ENCODE measurements at places on chromosomes 2 and 18.

GRCh38 chr18:55351980-55352714 lies 235.8 kb downstream of the TCF4 start:
- no peak for DNase-seq

DNA sequence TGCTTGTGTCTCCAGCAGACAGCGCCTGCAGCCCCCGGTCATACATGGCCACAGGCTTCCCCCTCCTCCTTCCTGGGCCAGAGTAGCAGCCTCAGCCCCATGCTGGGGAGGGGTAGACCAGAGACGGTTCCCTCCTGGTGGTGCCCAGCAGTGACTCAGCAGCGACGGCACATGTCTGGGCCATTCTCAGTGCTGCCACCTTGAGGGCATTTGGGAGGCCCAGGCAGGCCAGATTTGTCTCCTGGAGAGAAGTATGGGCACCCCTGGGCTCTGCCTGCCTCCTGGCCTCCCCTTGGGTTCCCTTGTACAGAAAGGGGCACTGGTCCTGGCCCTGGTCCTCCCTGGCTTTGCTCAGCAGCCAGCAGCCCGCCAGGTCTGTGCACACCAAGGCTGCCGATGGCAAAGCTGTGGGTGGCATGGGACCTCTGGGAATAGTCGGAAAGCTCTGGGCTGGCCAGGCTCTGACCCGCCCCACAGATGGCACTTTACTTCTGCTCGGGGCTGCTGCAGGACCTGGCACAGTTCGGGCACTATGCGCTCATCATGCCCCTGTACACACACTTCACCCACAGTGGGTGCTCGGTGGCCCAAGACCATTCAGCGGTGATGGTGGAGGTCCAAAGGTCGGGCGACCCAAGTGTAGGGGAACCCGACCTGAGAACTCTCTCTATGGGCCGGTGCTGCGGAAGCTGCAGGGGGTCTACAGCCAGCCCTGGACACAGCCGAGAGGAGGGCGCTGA lies 11.4 kb upstream of the ALPI start:
- no peak for DNase-seq

DNA sequence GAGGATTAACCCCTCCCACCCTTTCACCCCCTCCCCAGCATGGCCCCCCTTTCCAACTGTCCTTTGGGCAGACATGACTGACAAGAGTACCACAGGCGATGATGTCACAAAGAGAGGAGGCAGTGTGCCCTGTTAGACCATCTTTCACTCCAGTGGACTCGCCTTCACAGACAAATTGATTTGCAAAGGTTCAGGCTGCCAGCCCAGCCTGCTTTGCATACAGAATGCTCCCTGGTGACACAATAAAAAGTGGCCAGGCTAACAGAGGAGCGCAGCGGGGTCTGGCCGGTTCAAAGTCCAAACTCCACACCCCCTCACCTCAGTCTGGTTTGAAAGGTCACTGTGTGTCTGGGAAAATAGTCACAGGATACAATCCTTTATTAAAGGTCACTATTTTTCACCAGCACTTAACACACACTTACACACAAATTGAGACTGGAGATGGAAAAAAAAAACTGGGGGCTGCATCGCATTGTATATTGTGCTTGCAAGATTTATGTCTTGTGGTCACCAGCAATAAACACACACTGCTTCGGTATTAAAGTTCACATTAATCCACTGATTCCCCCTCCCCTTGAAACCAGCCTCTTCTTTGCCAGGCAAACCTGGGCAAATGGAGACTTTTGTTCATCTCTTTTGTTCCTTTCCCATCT lies 236.9 kb downstream of the BCL11A start:
- DNase-seq = no peak

DNA sequence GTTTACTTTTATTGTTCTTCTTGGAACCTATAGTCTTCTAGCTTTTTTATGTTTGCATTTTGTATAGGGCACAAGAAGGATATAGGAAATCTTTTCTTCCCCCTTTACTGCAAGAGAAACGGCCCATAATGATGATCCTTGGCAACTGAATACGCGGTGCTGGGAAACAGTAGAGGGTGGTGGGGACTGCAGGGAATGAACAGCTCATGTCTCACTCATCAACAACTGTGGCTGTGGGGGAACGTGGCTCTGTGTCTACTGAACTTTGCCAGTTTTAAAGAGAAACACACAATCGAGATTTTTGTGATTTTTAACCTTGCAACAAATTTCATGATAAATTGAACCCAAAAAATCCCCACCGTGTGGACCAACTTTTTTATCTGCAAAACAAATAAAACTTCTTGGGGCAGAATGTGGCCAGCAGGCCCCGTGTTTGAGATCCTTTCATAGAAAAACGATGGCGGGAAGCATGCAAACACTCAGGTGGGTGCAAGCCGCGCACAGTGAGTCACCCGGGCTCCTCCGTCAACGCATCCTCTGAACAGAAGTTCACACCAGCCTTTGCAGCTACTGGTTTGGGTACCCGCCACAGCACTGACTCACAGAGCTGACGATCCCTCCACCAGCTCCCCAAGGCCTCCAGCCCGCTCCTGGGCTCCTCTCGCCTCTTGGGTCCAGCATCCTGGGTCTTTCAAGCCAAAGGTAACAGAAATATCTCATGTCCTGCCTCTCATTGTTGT lies 149.3 kb downstream of the COL6A3 start:
- no peak for DNase-seq

Data from right renal pelvis (tissue), 4 donors.